ENCODE measurements at places on chromosomes 2 and 18.
A peak's percentile ranks its signal among the peaks of the same experiment; 100 is the strongest.

DNA sequence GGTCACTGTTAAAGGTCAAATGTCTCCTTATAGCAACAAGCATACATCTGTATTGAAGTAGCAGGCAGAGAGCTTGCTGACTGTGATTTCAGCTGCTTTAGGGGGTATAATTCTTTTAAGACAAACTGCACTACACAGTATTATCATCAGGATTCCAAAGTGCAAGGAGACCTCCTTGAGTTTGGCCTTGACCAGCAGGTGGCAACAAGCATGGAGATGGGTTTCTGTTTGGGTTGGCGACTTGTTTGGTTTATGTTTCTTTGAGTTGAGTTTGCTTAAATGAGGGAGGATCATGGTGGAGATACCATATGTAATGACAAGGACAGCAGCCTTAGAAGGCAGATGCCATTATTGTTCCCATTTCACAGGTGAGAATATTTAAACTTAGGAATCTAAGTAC is 681.0 kb upstream of the ID2 start:
- no peak for DNase-seq

GRCh38 chr2:74204436-74204835 is 6.0 kb downstream of the MTHFD2 start:
- no peak for DNase-seq

GRCh38 chr2:96808176-96808837 is 7.8 kb upstream of the CNNM3 start:
- no peak for DNase-seq

DNA sequence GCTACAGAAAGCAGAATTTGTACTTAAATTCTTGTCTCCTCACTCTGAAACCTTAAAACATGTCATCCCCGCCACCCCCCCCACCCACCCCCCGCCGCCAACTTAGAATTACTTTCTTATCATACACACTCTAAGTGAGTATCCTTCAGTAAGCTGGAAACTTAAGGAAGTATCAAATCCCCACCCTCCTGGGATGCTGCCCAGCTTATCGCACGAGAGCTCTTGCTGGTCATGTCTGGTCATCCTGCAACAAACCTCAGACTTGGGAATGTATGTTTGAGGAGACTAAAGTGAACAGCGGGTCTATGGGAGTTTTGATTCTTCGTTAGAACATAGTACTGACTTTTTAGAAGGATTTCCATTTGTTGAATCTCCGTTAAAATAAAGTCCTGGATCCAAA is 203.3 kb downstream of the PTGR3 start:
- DNase-seq = peak; percentile 34

DNA sequence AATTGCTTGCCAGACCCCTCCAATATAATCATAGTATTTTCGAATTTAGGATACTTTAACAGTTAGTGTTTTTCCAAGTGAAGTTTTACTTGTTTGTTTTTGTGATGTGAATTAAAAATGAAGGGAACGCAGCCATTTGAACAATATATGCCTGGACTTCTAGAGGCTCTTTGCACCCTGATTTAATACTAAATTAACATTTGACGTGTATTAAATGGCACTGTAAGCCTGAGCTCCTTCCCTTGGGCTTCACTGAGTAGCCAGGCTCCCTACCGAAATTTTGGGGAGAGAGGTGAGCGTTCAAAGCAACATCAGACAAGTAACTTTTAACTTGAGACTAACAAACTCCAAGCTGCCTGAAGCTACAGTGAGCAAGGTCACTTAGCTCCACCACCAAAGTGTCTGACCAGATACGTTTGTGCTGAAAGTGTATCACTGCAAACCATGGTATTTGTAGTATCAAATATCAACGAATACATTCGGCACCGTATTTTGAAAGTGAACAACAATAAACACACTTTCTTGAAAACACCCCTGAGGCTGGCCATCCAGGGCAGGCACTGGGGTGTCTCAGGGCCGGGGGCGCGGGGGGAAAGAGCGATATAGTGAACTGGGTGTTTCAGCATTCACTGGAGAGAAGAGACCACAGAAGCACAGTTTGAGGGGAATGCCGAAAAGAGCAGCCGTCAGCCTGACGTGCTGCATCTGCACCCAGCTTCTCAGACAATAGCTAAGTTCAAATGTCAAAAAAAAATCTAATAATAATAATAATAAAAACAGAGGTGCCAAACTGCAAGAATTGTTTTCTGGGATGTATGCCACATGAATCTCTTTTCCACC is 7.7 kb upstream of the POU3F3 start:
- DNase-seq = no peak

DNA sequence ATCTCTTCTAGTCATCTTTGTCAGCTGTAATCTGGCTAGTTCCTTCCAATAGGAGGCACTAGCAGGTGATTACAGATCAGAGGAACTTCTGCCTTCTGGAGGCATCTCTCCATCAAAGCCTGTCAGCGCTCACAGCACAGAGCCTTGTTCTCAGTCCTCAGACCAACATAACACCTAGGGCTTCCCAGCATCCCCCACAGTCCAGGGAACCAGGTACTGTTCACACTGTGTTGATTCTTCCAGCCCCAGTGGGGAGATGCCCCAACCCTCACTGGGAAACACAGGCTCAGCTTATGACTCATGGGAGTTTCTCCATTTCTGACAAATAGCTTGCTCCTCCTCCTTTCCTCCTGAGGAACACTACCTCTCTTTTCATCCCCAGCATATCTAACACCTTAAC is 601.7 kb downstream of the CBLN2 start:
- no peak for DNase-seq

DNA sequence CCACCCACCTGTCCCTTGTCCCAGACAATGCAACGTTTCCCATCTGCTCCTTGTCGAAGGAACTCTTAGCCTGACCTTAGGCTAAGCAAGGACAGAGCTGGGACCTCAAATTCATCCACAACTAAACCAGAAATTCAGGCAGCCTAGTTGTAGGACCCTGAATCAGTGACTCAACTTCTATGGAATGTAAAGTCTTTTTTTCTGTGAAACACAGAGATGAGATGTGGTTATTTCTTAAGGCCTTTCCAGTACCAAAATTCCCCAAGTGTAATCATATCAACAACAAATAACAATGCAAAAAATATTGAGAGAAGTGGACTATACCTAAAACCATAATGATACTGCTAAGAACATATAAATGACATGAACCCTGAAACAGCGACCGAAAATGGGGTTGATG is 46.7 kb downstream of the EN1 start:
- DNase-seq = peak; percentile 58

- peak; percentile 59 for DNase-seq
These were observed 301.3 kb upstream of the RGPD4 start for GRCh38 chr2:107525406-107525805.

GRCh38 chr2:110866045-110866444 is 133.7 kb downstream of the ACOXL start:
- no peak for DNase-seq

DNA sequence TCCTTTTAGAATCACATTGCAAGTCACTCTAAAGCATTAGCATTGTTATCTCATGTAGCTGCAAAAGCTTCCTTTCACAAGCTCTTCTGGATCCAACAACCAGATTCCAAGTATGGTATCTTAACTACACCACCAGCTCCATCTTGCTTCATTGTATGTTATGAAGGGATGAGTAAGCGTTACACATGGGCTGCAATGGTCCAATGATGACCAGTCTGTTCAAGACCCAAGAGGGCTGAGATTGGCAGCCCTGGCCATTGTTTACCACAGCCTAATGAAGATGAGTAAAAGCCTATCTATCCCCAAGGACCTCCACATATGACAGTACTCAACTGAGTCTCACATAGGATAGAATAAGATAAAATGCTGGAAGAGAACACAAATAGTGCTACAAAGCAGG is 6.3 kb downstream of the CFLAR start:
- DNase-seq = no peak

GRCh38 chr2:161947406-161947805 is 126.6 kb downstream of the DPP4 start:
- DNase-seq = peak; percentile 5

- peak; percentile 90 for DNase-seq
These were observed 40.2 kb upstream of the GMCL1 start for GRCh38 chr2:69789175-69789721.

DNA sequence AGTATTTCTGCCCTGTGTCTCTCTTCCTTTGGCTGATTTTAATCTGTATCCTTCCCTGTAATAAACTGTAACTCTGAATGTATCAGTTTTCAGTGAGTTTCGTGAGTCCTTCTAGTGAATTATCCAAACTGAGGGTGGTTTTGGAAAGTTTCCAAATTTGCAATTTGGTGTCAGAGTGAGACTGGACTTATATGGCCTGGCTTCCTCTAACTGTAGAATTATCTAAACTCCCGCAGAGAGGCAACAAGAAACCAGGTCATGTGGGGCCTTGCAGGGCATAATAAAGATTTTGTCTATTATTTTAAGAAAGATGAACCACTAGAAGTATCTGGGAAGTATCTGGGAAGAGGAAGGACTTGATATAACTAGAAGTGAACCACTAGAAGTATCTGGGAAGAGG is 95.3 kb upstream of the RNF152 start:
- no peak for DNase-seq

GRCh38 chr2:34995196-34995595 is 1360.4 kb upstream of the CRIM1 start:
- no peak for DNase-seq

GRCh38 chr2:181241797-181242196 is 215.4 kb upstream of the ITGA4 start:
- no peak for DNase-seq

- DNase-seq = no peak
These were observed 70.7 kb downstream of the CALCRL start for GRCh38 chr2:187377340-187377739.

DNA sequence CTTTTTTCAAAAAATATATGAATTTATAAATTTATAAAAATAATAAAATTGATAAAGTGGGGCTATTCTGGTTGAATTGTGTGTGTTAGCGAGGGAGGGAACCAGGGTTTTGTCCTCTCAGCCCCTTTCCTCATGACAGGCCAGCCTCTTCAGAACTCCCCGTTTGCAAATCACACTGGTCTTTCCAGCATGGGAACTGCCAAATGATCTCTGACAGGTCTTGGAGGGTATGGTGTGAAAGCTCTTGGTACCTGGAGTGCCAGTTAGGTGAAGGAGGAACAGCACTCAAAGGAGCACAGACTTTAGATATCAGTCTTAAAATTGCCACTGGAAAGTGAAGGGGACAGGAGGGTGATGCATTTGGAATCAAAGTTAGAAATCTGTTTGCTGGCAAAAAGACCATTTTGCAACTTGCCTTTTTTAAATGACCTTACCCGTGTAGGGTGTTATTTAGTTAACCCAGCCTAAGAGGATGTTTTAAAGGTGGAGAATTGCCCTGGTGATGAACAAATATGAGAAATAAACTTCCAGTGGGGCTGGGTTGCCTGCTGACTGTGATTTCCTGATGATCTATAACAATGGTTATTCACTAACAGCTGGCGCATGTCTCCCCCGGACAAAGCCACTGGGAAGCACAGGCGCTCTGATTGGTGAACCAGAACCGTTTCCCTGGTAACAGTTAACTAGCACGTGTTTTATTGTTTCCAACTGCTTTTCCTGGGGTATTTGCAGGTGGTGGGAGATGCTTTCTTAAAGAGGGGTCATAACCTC is 85.3 kb upstream of the EFEMP1 start:
- peak; percentile 91 for DNase-seq

- peak; percentile 65 for DNase-seq
These were observed 45.5 kb upstream of the CAB39 start for GRCh38 chr2:230666885-230667712.

DNA sequence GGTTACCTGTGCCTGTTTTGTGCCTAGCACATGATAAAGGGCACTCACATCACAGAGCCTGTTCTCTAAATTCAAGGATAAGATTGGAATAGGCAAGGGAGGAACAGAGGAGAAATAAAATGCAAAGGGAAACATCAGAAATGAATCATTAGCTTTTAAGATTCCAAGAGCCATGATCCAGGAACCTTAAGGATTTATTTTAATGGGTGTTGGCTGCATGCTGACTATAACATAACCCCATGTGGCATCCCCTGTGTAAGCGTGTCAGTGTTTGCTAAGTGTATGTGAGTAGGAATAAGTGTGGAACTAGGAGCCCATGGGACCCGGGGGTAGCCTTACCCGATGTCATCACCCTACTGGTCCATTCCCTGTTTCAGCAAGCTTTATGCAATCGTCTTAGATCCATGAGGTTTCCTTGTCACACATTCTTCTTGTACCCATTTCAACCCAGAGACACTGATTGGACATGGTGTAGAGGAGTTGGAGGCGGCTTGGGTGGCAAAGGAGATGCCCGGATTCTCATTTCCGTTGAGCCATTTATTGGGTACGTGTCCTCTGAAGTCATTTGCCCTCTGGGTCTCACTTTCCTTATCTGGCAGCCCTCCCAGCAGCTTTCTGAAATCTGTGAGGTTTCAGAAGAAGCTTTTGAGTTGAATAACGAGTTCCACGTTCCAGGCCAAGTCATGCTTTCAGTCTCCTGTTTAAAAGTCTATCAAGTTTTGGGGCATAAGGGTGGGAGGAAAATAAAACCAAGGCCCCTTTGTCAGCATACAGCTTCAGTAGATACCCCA is 117.0 kb downstream of the MGAT5 start:
- no peak for DNase-seq
